ENCODE measurements at places on chromosomes 16 and 17.

DNA sequence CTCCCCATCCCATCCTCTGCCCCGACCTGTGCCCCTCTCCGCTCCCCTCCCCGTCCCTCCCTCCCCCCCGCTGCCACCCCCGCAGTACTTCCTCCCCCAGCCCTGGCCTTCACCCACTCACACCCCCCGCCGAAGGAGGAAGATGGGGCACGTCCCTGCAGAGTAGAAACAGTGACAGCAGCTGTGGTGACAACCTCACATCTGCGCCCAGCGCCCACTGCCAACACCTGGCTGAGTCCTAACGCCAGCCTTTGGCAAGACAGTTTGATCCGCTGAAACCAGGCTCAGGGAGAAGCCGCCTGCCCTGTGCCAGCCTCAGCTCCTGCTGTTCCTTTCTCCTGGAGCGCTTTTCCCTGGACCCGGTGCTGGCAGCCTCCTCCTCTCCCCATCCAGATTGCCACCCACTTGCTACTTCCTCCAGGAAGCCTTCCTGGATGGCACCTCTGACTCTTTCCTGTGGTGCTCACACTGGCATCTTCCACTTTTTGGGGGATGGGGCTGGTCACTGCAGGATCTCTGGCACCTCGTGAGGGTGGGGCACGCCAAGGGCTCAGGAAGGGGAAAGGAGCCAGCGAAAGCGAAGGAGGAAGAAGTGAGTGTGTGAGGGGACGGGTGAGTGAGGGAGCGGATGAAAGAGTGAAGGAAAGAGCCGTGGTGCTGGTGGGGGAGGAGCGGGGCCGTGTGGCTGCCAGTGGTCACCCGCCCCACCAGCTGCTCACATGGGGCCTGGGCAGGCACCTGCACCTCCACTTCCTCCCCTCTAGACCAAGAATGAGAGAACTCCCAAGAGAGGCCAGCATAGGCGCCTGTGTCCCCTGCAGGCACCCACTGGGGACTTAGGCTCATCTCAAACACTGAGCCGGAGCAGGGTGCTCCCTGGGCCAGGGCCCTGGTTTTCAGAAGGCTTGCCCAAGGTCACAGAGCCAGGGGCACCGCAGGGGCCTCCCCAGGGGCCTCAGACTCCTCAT is 27.0 kb downstream of the ZFPM1 start:
- peak; percentile 26 for DNase-seq

DNA sequence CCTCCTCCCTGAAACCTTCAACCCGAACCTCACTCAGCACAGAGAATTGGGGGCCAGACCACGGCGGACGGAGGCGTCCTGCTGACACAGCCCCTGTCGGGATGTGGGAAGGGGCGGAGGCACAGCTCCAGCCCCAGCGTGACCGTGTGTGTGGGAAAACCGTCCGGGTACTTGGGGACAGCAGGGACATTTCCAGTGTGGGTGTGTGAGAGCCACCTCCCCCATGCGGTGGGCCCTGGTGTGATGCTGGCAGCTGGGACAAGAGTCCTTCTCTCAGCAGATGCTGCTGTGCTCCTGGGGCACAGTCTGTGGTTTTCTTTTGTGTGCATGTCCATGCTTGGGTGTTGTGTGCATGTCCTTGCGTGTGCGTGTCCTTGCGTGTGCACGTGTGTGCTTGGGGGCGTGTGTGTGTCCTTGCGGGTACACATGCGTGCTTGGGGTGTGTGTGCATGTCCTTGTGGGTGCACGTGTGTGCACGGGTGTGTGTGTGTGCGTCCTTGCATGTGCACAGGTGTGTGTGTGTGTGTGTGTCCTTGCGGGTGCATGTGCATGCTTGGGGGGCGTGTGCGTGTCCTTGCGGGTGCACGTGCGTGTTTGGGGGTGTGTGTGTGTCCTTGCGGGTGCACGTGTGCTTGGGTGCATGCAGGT is 16.9 kb downstream of the CENPX start:
- no peak for DNase-seq

DNA sequence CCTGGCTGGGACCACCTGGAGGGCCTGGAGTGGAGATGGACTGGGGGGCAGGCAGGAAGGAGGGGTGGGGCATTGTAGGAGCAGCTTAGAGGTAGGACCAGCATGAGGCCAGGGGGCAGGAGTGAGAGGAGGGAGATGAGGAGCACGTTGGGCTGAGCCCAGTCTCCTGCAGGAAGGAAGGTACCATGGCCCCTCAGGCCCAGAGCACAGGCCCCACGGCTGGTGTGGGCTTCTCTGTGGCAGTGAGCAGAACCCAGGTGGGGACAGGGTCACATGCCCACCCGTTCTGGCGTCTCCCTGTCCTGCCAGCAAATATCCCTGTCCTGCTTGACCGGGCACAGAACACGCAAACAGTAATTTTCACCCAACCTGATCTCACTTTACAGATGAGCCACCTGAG is 141.8 kb downstream of the ENGASE start:
- no peak for DNase-seq

GRCh38 chr17:58136669-58137279 is 11.4 kb upstream of the OR4D1 start:
- DNase-seq: no peak

DNA sequence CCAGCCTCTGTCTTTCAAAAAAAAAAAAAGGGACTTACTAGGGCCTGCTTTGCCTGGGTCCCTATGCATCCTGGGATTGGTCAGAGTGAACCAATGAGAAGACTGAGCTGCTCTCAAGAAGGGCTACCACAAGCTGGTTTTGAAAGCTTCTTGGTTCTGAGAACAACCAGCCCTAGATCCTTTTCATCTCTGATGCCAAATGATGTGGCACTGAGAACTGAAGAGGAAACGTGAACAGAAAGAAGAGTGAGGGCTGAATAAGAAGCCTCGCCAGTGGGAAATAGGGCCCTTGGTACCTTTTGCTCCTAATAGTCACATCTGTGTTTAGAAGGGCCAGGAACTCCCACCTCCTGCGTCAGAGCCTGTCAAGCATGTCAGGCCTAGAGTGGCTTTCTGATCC is 10.7 kb downstream of the TACO1 start:
- peak; percentile 22 for DNase-seq

DNA sequence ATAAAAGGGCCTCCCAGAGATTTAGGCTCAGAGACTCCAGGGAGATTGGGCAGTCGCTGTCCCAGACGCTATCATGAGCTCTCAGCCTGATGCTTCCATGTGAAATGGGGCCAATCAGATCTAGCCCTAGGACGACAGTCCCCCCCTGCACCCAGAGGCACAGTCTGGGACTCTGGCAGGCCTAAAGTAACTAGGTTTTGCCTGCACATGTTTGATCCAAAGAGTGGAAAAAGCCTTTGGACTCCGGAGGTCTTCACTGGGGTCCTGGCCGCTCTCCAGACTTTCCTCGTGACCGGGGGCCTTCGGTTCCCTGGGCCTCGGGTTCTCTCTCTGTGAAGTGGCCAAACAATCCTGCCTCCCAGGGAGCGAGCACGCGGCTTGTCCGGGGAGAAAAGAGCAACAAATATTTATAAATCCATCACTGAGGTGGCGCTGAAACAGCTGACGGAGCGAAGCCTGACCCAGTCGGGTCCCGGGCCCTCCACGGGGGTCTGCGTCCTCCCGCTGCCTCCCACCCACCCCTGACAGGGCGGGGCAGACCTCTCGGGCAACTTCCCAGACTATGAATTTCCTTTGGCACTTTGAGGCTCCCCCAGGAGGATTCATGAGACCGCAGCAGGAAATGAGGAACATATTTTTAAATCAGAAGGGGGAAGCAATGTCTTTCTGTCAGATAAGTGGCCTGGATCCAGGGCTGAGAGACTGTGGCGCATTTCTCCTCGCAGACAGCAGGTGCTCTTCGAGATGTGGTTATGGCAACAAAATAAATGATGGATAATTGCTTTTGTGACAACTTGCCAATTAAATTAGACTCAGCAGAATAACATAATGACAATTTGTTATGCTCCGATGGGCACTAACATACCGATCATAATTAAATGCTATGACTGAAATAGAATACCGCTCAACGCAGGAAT is 38.9 kb downstream of the MRPS23 start:
- DNase-seq: no peak
